ENCODE measurements at places on chromosomes 1 and 21. TPM values are rescaled to one million over a fixed set of nuclear protein-coding genes. Genes with fewer than 3 reads are reported as not detected.

- no peaks in the 10 kb centered on the region for H3K27me3 ChIP-seq
- H3K4me1 ChIP-seq: peaks cover 1% of the 10 kb centered on the region
- DNase-seq: no peak
These were observed 8.2 kb downstream of the PTPRC start for GRCh38 chr1:198647055-198647454.

GRCh38 chr1:186099336-186100104, 275.5 kb downstream of the TPR start:
- DNase-seq: no peak
- H3K36me3 ChIP-seq: peaks cover 4% of the 10 kb centered on the region
- H3K27me3 ChIP-seq: no peaks in the 10 kb centered on the region
- no peak overlapping the region for H3K4me3 ChIP-seq
- no peak overlapping the region for H3K27ac ChIP-seq

GRCh38 chr1:28032281-28032680, 56.1 kb downstream of the EYA3 start:
- H3K4me3 ChIP-seq: no peak overlapping the region
- H3K4me1 ChIP-seq: no peaks in the 10 kb centered on the region
- H3K27ac ChIP-seq: no peak overlapping the region
- no peak for DNase-seq
- H3K27me3 ChIP-seq: no peaks in the 10 kb centered on the region

DNA sequence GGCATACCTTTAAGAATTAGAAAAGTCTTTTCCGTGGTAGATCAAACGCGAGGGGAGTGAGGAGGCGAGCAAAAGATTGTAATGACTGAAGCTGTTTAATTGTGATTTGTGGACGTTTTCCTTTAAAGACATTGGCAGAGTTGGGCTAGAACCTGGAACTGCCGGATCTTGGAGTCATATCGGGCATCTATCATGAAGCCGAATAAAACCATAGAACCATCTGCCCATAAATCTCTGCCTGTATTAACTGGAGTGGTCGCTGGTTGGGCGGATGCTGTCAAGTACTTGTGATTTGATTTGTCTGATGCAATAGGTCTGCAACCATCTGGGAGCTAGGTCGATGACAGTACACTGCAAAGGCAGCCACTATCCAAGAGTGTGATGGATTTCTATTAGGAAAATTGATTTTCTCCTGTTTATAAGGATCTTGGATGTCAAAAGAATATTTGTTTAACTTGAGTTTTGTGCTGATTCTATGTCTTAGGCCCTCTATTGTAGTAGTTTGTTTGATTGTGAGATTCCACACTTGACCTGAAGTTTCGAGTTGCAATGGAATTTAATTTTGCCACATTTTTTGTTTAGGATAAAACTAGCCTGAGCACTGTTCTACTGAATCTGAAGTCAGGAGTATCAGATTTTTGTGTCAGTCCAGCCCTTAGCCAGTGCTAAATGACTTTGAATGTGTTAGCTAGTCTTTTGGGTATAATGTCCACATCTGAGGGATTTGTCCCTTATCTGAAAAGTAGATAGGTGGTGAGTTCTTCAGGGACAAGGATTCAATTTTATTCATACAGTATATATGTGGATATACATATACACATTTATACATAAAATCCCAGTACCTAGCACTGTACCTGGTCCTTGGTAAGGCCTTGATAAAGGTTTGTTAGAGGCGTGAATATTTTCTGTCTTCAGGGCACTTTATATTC, 1.2 kb downstream of the SARS1 start:
- H3K27me3 ChIP-seq: no peaks in the 10 kb centered on the region
- H3K36me3 ChIP-seq: no peaks in the 10 kb centered on the region
- peak overlapping the region; percentile 96 for H3K4me3 ChIP-seq
- DNase-seq: peak; percentile 82

The TINAGL1 gene
- 90.9 TPM for total RNA-seq

The CELA3A gene
- not detected for total RNA-seq

GRCh38 chr1:167905182-167905581, 8.8 kb downstream of the ADCY10 start:
- no peaks in the 10 kb centered on the region for H3K36me3 ChIP-seq
- H3K27me3 ChIP-seq: no peaks in the 10 kb centered on the region
- DNase-seq: peak; percentile 44
- no peaks in the 10 kb centered on the region for H3K4me1 ChIP-seq

DNA sequence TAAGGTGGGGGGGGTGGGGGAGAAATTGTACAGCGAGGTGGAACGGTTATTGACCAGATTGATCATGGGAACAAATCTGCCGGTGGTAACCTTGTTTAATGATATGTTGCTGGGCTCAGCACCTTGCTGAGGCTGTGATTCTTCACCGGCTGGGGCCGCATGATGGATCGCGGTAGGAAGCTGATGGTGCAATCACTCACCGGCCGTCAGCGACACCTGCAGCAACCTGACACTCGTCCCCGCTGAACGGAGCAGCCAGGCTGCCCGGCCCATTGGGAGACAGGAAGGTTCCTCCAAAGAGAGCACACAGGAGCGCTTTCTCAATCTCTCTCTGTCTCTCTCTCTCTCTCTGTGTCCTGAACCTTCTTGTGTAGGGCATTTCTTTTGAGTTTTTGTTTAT, 128.5 kb upstream of the RRP15 start:
- peak; percentile 8 for DNase-seq
- H3K27ac ChIP-seq: no peak overlapping the region
- no peaks in the 10 kb centered on the region for H3K36me3 ChIP-seq
- no peaks in the 10 kb centered on the region for H3K4me1 ChIP-seq
- peaks cover 38% of the 10 kb centered on the region for H3K27me3 ChIP-seq

DNA sequence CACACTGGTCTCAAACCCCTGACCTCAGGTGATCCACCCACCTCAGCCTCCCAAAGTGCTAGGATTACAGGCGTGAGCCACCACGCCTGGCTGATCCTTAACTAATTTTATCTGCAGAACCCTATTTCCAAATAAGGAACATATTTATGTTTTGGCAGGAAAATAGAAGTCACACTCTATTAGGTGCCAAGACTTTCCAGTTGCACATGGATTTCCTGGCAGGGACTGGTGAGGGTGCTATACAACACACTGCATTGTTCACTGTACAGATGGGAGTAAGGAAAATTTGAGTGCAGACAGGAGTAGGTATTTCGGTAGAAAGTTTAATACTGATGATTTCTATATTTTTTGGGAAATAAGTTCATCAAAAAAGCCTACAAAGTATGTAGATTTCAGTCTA, 605.3 kb upstream of the B3GALT2 start:
- H3K27ac ChIP-seq: no peak overlapping the region
- no peak for DNase-seq
- no peaks in the 10 kb centered on the region for H3K36me3 ChIP-seq
- H3K27me3 ChIP-seq: no peaks in the 10 kb centered on the region
- H3K4me1 ChIP-seq: peaks cover 6% of the 10 kb centered on the region

The AVPR1B gene
- total RNA-seq: not detected

- H3K4me3 ChIP-seq: peak overlapping the region; percentile 54
- H3K27me3 ChIP-seq: no peaks in the 10 kb centered on the region
- no peak for DNase-seq
- H3K27ac ChIP-seq: peak overlapping the region; percentile 78
These were observed 884 bp downstream of the PHACTR4 start for GRCh38 chr1:28370239-28371009.

DNA sequence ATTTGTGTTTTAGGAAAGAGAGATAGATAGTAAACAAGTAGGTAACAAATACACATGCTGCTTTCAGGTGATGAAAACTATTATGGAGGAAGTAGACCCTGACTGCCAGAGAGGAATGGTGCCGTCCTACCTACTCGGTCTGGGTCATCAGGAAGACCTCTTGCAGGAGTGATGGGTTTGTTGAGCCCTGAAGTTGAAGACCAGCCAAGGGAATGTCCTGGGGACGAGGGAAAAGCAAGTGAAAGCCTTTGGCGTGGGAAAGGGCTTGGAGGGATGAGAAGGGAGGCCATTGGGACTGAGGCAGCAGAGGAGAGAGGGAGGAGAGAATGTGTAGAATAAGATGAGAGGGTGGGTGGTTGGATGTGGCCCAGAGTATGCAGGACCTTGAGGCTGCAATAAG, 379.5 kb upstream of the USP24 start:
- no peaks in the 10 kb centered on the region for H3K27me3 ChIP-seq
- H3K4me1 ChIP-seq: peaks cover 8% of the 10 kb centered on the region
- H3K4me3 ChIP-seq: no peak overlapping the region

GRCh38 chr1:155864393-155864792, 5.0 kb downstream of the SYT11 start:
- no peaks in the 10 kb centered on the region for H3K4me1 ChIP-seq
- no peak overlapping the region for H3K27ac ChIP-seq
- no peaks in the 10 kb centered on the region for H3K36me3 ChIP-seq
- no peak for DNase-seq
- no peaks in the 10 kb centered on the region for H3K27me3 ChIP-seq

The CYP4B1 gene
- 164 TPM for total RNA-seq

DNA sequence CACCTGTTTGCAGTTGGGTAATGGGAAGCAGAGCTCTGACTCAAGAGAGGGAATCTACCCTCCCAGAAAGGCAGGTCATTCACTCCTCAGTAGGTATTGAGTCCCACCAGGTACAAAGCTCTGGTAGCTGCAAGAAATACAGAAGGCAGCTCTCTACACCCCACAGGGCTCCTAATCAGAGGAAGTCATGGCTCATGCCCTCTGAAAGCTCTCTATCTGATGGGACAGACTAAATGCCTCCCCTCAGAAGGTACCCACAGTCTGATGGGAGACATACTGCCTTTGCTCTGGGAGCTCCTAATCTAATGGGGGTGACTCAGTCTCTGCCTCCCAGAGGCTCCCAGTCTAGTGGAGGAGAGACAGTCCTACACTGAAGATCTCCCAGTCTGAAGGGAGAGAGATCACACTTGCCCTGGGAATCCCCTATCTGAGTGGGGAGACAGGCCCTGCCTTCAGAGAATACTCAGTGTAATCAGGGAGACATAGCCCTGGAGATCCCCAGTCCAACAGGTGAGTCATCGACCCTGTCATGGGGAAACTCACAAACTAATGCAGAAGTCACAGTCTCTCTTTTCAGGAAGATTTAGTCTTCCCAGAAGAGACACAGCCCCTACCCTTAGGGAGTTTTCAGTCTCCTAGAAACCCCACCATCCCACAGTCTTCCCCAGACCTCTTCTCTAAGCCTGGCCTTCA, 23.7 kb downstream of the CAMK1G start:
- no peak overlapping the region for H3K4me3 ChIP-seq
- no peak for DNase-seq
- no peaks in the 10 kb centered on the region for H3K27me3 ChIP-seq
- H3K27ac ChIP-seq: no peak overlapping the region

- no peak for DNase-seq
- H3K4me1 ChIP-seq: no peaks in the 10 kb centered on the region
- no peak overlapping the region for H3K4me3 ChIP-seq
- no peaks in the 10 kb centered on the region for H3K36me3 ChIP-seq
- H3K27me3 ChIP-seq: no peaks in the 10 kb centered on the region
- no peak overlapping the region for H3K27ac ChIP-seq
These were observed 16.2 kb upstream of the SERINC2 start for GRCh38 chr1:31396633-31397351.

Measured in lung (tissue), 17 donors.